GM04504 (cell line): ENCODE measurements at places on chromosomes 3 and 15.

GRCh38 chr3:43522727-43523362, 99.0 kb downstream of the ANO10 start:
- DNase-seq: no peak

DNA sequence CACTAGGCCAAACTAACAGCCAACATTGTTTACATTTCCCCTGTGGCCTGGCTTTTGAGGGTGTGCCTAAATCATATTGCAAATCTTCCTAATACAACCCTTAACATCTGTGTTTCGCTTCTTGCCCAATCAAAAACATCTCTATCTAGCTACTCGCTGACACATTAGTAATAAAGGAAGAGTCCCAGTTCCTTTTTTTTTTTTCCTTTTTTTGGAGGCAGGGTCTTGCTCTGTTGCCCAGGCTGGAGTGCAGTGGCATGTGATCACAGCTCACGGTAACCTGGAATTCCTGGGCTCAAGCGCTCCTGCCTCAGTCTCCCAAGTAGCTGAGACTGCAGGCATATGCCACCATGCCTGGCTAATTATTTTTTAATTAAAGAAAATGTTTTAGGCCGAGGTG, 2.1 kb upstream of the SRPRB start:
- no peak for DNase-seq

- no peak for DNase-seq
Measured at GRCh38 chr3:101229681-101230080, 90.7 kb downstream of the IMPG2 start.

GRCh38 chr3:67781218-67781617, 126.8 kb upstream of the SUCLG2 start:
- no peak for DNase-seq

DNA sequence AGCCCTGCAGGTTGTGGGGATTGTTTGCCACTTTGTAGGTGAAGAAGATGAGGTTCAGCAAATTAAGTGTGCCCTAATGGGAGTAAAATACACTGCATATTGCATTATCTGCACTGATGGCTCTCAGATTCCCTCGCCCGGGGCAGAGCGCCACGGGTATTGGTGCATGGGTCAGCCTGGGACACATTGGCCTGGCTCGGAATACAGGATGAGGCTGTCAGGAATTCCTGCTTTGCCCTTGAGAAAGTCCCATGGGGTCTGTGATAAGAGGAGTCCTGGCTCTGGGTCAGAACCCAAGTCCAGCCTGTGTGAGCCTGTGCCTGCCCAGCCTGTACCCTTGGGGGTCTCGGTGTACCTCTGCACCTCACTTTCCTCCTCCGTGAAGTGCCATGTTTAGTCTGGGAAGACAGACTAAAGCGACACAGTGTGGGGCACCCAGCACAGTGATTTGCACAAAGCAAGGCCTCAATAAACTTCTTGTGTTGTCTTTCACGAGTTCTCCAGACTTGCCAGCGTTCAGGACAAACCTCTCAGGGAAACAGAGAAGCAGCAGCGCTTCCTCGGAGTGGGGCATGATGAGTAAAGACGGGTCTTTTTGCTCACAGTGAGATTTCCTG, 107.6 kb downstream of the LRRK1 start:
- DNase-seq: no peak
